ENCODE measurements at places on chromosomes 4 and X.

DNA sequence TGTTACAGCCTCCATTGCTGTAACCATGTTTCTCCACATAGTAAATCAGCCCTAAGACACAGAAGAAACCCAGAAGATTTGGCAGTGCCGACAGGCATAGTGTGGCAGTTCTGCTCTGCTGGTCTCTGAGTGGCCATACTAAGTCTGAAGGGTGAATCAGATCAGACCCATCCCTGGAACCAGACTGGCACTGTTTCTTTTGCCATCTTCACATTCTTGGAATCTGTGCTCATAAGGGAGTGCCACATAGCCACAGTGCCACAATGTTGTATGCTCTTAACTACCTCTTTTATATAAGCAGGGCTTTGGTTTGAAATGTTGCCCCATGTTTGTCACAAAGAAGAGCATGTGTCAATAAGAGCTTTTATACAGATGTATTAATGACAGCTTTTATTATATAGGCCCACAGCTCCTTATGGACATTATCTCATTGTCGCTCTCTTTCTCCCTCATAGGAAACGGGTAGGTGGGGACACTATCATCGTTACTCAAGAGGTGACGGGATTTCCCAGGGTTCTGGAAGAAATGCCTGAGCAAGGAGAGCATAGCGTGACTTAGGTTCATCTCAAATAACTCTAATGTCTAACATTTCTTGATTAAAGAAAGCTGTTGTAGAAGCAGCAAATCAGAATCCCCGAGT lies 128.2 kb downstream of the CBR4 start:
- DNase-seq, result no peak

GRCh38 chr4:17132226-17132625 lies 233.8 kb upstream of the LDB2 start:
- no peak for DNase-seq

DNA sequence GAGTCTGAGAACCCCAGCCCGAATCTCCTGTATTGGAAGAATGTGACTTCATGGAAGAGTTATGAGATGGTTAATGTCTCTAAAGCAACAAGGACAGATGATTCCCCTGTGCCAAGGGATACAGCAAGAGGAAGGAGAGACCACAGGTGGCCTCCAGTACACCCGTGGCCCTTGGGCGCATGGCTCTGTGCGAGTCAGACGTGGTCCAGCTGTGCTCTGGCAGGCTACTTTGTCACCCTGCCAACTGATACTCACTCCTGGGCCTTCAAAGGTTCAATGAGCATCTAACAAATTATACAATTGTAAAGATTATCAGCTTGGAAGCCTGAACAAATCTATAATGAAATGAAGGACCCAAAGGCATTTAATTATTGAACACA lies 71.7 kb downstream of the NYX start:
- peak; percentile 48 for DNase-seq

DNA sequence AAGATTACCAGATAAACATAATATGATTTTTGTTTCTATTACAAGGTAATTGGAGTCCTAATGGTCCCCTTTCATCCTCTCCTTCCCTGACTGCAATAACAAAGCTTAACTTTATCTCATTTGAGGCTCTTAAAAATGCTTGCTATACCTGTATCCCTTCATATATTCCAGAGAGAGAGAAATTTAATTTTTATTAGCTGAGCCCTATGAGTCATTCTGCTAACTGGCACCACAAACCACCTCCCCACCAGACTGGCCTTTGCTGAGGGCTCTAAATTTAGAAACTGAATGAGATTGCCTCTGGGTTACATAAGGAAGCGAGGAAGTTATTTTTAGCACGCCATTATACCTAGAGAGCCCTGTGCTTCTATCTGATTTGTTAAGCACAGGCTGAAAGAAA lies 27.4 kb downstream of the CBLL2 start:
- DNase-seq, result peak; percentile 74

DNA sequence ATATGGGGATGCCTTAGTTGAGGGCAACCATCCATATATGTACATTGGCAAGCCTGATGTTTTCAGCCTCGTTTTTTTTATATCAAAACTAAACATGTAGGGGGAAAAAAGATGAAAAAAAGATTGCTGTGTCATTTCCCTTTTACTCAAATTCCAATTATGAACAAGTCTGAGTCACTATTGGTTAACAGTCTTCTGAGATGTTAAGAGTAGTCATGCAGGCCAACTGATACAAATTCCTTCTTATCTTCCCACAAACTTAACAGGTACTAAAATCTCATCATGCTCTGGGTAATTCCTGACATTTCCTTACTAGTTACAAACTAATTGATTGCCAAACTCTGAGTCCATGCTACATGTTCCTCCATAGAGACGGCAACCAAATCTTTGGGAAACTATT lies 222.1 kb downstream of the FRMPD4 start:
- DNase-seq, result peak; percentile 16
